ENCODE measurements at places on chromosomes 16 and 17. TPM values are rescaled to one million over a fixed set of nuclear protein-coding genes. Genes with fewer than 3 reads are reported as not detected.

- DNase-seq, result no peak
Observed at GRCh38 chr17:60146206-60146605, 3.6 kb upstream of the CA4 start.

Gene SMIM5
- 8.0 TPM for total RNA-seq

Gene CX3CL1
- 46.4 TPM for total RNA-seq

Gene AKAP1
- total RNA-seq, result 46.8 TPM

- DNase-seq, result no peak
Observed at GRCh38 chr17:4771519-4772234, at the start of gene TM4SF5. Gene TM4SF5 (plus strand): TSS chr17:4771886. CDS start chr17:4771923, 37 bp downstream.

Gene ABHD15
- total RNA-seq, result 9.8 TPM

- DNase-seq, result no peak
Observed at GRCh38 chr17:3801792-3802191, 804 bp upstream of the ITGAE start.

All from kidney (tissue), 22 donors.